NCI-H2029 treated with DMSO at 0.1 percent for 48 hours (cell line): ENCODE measurements at places on chromosomes 11 and 22.

GRCh38 chr11:9688716-9689511 is 25.0 kb downstream of the SWAP70 start:
- no peak for DNase-seq

- DNase-seq, result no peak
These were observed at the start of gene APOC3 for GRCh38 chr11:116829525-116830183. Gene APOC3, plus strand, starts transcription at chr11:116829907. Its CDS starts 676 bp downstream, at chr11:116830583.

GRCh38 chr11:92449222-92449621 is 224.6 kb downstream of the FAT3 start:
- no peak for DNase-seq

- no peak for DNase-seq
These were observed 153.1 kb downstream of the BRD1 start for GRCh38 chr22:49674479-49675050.

GRCh38 chr11:28903716-28904115 is 795.5 kb downstream of the METTL15 start:
- no peak for DNase-seq

DNA sequence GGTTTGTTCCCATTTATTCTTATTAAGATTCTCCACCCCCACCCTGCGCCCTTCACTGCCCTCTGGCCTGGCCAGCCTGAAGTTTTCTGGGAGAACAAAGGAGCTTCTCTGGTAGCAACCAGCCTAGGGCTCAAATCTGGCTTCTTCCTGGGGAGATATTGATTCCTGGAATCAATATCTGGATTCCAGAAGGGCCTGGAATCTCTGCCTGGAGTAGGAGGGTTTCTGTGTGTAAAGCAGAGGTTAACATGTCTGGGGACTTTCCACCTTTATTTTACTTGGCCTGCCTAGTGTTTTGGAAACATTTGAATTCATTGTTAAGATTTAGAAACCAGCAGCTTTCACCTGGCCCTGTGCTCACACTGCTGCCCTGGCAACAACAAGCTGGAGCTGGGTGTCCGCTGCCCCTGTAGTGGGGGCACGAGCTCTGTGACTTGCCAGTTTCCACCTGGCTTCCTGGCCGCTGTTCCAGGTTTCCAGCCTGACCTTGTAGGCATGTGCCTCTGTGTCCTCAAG is 5.5 kb downstream of the C11orf91 start:
- no peak for DNase-seq
